ENCODE measurements at places on chromosomes 6 and 20. TPM values are rescaled to one million over a fixed set of nuclear protein-coding genes. Genes with fewer than 3 reads are reported as not detected.

GRCh38 chr6:136031982-136032381, 180.5 kb downstream of the PDE7B start:
- no peak for DNase-seq

GRCh38 chr20:14724468-14724867, 387.1 kb upstream of the FLRT3 start:
- DNase-seq = no peak

DNA sequence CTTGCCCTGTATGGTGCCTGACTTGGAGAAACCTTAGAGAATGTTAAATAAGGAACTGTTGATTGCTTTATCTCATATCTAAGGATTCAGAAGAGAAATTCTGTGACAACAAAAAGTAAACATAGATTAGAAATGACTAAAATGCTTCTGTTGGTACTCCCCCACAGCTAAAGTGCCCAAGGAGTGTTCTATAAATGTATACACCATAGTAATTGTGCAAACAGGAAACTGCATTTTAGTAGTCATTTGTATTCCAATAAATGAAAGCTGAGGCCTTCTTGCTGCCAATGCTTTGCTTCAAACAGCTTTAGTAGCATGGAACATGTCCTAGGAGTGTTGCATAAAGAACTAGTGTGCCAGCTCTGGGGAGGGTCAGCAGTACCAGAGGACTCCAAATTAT, 343.7 kb upstream of the IRAK1BP1 start:
- no peak for DNase-seq

ELOVL5 gene
- total RNA-seq = 40.3 TPM

GRCh38 chr20:58044931-58045555, 183.4 kb downstream of the ANKRD60 start:
- DNase-seq = no peak

DNA sequence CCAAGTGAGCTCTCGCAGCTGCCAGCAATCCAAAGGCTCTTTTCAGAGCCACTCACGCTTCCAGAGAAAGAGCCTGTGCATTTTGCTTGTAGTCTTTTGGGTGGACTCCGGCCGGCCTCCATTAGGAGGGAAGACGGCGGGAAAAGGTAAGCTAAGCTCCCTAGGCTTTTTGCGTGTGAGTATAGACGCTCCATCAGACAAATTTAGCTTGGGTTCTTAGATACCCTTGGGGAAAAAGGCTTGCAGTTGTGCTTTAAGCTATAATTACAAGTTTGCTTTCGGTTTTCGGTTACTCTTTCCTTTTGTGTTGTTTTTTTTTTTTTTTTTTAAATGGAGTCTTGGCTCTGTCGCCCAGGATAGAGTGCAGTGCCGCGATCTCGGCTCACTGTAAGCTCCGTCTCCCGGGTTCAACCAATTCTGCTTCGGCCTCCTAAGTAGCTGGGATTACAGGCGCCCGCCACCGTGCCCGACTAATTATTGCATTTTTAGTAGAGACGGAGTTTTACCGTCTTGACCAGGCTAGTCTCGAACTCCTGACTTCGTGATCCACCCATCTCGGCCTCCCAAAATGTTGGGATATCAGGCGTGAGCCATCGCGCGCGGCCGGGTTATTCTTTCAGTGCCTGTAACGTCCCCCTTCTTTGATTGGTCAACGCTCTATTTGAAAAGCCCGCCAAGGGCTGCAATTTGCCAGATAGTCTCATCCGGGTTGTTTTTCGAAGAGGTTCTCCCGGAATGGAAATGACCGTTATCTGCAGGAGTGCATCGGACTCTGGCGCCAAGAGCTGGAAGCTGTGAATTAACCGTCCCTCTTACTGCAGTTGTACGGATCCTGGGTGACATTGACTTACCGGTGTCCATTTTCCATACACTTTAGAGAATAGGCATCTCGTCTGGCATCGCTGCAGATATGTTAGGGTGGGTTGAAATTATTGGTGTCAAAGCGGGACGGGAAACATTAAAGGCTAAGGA, 18.1 kb downstream of the OR2B2 start:
- DNase-seq = peak; percentile 78

MAPK13 gene
- 144 TPM for total RNA-seq

GRCh38 chr6:157982563-157983405, 1.1 kb downstream of the SYNJ2 start:
- peak; percentile 61 for DNase-seq

DNA sequence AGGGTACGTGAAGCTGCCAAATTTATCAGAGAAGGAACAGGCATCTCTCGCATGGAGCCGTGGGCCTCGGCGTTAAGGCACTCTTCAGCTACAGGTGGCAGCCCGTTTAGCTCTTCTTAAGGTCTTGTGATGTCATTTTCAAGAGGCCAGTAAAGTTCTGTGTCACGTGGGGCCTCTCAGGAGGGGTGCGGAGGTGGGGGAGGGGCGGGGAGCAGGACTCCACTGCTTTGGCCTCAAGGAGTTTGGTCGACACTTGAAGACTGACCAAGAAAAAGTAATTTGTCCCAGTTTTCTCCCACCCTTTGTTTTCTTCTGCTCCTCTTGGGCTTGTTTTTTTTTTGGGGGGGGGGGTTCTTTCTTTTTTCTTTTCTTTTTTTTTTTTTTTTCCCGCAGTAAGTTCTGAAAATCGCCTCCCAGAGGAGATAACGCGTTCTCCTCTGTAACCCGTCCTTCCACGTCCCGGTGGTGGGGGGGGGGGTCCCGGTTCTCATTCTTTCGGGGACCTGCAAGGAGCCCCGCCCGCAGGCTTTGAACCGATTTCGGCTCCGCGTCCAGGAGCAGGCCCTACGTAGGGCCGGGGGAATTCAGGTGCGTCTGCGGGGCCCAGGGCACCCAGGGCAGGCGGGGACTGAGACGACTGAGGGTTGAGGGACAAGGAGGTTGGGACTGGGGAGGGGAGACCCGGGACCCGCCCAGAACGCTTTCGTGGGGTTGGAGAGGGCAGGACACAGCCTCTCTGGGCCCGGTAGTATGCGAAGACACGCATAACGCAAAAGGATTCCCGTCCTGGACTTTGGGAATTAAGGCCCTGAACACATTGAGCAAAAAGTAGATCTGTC, 26.0 kb downstream of the GPX6 start:
- peak; percentile 62 for DNase-seq

DNA sequence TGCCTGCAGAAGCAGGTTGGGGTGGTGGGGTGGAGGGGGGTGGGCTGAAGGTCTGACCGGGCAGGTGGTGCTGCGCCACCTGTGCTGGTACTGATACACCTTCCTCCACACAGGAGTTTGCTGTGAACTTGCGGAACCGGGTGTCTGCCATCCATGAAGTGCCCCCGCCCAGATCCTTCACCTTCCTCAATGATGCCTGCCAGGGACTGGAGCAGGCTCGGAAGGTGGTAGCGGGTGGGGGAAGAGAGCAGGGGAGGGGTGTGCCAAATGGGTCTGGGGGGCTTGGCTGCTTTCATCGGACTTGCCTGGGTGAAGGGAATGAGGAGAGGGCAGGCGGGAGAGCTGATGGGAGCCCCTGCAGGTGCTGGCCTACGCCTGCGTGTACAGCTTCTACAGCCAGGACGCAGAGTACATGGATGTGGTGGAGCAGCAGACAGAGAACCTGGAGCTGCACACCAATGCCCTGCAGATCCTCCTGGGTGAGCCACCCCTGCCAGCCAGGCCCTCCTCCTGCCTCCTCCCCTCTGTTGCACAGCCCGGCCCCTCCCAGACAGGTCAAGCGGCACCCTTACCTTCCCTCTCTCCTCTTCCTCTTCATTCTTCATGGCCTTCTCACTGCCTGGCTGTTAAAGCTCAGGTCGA, 6.7 kb downstream of the DNPH1 start:
- DNase-seq = peak; percentile 46

DNA sequence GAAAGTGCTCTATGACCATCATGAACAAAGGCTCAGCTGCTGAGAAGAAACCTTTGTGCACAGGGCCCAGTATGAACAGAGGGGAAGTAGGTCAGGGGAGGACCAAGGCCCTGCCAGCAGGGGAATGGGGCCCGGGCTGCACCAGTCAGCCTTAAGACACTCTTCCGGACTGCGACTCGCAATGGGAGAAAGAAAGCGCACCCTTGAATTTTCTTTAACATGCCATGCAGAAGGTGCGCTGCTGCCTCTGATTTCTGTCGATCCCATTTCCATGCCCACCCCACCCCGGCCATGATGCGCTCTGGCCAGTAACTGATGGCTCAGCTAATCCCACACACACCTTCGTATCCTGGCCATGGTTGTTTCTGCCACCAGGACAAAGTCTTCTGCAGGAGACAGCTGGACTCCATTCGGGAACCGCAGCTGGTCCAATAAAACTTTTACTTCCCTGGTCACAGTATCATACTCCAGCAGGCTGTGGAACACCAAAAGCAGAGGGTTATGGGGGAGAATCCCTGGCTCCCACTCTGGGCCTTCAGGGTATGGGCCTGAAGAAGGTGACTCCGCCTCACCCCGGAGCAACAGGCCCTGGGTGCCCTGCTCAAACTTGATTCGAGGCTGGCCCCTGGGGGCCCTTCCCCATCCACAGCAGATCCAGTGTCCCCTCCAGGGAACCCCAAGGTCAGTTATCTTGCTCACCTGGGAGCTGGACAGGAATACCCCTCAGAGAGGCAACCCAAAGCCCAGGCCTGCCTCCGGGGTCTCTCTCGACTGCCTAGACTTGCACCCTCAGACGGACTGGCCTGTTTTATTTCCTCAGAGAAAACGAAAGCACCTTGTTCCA, 20.3 kb downstream of the CST7 start:
- no peak for DNase-seq

- DNase-seq = no peak
Observed at GRCh38 chr6:153003366-153003690, 819 bp upstream of the MTRF1L start.

- DNase-seq = no peak
Observed at GRCh38 chr6:74731204-74731603, 474.6 kb downstream of the COL12A1 start.

- DNase-seq = no peak
Observed at GRCh38 chr20:22106308-22106938, 401.0 kb downstream of the PAX1 start.

DNA sequence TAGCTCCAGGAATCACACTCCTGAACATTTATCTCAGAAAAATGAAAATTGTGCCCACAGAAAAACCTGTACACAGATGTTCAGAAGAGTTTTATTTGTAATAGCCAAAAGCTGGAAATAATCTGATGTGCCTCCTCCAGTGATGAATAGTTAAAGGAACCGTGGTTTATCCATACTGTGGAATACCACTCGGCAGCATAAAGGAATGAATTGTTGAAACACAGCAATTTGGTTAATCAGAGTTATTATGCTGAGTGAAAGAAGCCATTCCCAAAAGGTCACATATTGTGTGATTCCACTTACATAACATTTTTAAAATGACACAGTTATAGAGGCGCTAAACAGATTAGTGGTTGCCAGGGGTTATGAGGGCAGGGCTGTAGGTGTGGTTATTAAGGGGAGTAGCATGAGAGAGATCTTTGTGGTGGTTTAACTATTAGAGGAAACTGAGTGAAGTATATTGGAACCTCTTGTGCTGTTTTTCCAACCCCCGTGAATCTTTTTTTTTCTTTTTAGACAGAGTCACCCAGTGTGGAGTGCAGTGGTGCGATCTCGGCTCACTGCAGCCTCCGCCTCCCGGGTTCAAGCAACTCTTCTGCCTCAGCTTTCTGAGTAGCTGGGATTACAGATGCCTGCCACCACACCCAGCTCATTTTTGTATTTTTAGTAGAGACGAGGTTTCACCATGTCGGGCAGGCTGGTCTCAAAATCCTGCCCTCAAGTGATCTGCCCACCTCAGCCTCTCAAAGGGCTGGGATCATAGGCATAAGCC, 26.2 kb downstream of the PSMF1 start:
- no peak for DNase-seq

All from Peyer's patch (tissue), 4 donors.